NCI-H1417 treated with DMSO at 0.1 percent for 48 hours (cell line): ENCODE measurements at places on chromosomes 2 and 18.

- no peak for DNase-seq
These were observed 418 bp downstream of the WDR75 start for GRCh38 chr2:189441709-189442074.

- DNase-seq: no peak
These were observed 141.5 kb upstream of the FIGN start for GRCh38 chr2:163877316-163877715.

DNA sequence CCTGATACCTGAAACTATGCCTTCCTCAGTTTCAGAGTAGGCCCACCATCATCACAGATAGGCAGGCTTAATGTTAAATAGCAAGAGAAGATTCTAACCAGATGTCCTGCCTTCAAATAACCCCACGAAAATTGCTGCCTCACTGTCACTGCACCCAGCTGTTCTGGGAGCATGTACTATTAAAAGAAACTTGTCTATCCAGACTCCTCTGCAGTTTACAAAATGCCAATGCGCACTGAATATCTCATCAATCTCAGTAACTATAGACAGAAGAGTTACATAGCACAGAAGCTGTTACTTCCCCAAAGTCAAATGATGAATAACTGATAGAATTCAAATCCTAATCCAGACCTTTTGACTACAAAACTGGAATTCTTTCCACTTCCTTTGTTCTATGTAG, 43.9 kb downstream of the WDR75 start:
- no peak for DNase-seq

GRCh38 chr2:7270011-7270431, 352.8 kb downstream of the RNF144A start:
- peak; percentile 68 for DNase-seq

DNA sequence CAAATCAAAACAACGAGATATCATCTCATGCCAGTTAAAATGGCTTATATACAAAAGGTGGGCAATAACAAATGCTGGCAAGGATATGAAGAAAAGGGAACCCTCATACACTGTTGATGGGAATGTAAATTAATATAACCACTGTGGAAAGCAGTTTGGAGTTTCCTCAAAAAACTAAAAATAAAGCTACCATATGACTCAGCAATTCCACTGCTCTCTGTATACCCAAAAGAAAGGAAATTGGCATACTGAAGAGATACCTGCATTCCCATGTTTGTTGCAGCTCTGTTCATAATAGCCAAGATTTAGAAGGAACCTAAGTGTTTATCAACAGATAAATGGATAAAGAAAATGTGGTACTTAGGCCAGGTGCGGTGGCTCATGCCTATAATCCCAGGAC, 124.8 kb downstream of the MSTN start:
- DNase-seq: no peak

- peak; percentile 76 for DNase-seq
These were observed at the start of gene ZNF513 for GRCh38 chr2:27380626-27381545. TSS of gene ZNF513 (minus strand) at chr2:27380734. CDS start at chr2:27380526, 208 bp downstream.

DNA sequence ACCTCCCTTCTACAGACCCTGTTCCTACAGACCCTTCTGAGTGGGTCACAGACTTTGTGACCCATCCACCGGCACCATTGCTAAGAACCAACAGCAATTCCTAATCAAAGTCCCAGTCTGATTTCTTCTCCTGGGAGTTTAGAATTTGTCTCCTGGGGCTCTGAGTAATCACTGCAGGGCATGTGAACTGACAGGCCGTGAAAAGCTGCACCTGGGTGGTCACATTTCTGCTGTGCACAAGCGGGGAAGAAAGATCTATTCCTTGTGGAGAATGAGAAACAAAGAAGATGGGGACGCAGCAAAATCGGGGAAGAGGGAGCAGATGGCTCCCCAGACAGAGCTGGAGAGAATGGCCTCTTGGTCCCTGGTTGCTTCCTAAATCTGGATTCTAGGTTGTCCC, 151.0 kb downstream of the ARL4C start:
- DNase-seq: no peak

GRCh38 chr2:165453561-165454094, 15.9 kb upstream of the CSRNP3 start:
- no peak for DNase-seq

- no peak for DNase-seq
These were observed 58.4 kb downstream of the ALPK2 start for GRCh38 chr18:58570360-58571064.
